ENCODE measurements at places on chromosomes 6 and 20. TPM values are rescaled to one million over a fixed set of nuclear protein-coding genes. Genes with fewer than 3 reads are reported as not detected.

Gene MARCKS
- 35.3 TPM for total RNA-seq

Gene HLA-B
- total RNA-seq, result 191 TPM

Gene KCNK17
- not detected for total RNA-seq

Gene KIAA1755
- total RNA-seq, result 0.08 TPM

Gene WASF1
- total RNA-seq, result 63.9 TPM

Gene SFT2D1
- total RNA-seq, result 54.1 TPM

Gene OR2J3
- total RNA-seq, result not detected
